Bone marrow (tissue), 2 donors: ENCODE measurements at places on chromosomes 16 and 17.

- no peak for DNase-seq
Observed at GRCh38 chr17:79776376-79777119, 1.4 kb upstream of the CBX2 start.

- peak; percentile 61 for DNase-seq
Observed at GRCh38 chr17:81514739-81515529, 2.3 kb upstream of the ACTG1 start.

DNA sequence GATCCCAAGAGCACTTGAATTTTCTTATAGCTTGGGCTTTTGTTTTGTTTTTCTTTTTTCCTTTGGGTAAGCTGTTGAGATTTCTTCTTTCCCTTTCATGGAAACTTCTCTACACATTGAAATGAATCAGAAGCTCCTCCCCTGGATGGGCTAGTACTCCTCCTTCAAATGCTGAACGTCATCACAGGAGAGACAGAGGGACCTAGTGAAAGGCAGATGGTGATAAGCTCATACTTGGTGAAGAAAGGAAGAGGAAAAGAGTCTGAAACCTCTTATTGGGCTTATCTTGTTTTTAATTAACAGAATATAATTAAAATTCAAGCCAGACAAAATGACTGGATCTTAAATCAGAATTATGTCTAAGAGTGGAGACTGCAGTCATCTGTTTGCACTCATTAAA, 147.3 kb downstream of the SNX11 start:
- DNase-seq: no peak

GRCh38 chr17:34254651-34255380, at the start of gene CCL2:
Gene CCL2, plus strand, starts transcription at chr17:34255285. Its CDS starts 65 bp downstream, at chr17:34255350.
- DNase-seq: no peak
